ENCODE measurements at places on chromosomes 11 and 22. TPM values are rescaled to one million over a fixed set of nuclear protein-coding genes. Genes with fewer than 3 reads are reported as not detected.

- no peak for DNase-seq
These were observed 49.8 kb downstream of the APIP start for GRCh38 chr11:34866375-34866774.

DNA sequence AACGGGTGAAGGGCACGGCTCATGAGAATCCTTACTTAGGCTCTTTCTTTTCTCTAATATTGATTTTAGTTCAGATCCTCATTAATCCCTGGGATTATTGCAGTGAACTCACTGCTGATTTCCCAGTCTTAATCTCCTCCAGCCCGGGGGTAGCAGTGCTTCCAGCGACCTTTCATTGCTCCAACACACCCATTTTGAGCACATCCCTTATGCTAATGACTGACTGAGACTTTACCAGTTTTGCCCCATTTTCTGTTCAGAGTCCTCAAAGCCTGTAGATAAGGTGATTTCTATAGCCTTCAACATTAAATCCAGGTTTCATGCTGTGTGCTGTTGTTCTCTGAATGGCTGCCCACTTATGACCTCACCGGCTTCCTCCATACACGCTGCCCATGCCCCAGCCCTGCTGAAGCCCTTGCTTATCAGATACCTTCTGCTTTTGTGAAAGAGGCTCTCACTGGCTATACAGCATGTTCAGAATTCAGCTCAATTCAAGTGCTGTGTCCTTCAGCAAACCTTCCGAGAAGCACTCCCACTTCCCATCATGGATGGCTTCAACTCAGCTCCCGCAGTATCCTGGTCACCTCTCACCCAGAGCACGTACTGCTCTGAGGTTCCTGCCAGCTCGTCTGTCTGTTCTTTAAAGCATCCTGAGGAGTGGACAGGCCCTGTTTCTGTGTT is 49.0 kb downstream of the PPFIA1 start:
- DNase-seq: no peak

GRCh38 chr11:115705200-115705599 is 201.0 kb upstream of the CADM1 start:
- no peak for DNase-seq

DNA sequence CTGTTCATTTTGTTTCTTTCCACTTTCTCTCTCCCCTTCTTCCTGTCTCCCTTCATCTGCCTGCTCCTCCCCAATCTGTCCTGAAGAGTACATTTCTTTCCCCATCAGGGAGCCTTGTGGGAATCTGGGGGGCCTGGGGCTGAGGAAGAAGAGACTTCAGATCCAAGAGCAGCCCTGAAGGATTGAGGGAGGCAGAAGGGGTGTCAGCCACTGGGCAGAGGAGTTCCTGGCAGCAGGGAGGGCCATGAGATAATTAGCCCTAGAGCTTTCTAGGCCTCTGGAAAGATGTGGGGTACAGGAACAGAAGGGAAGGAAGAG is 24.4 kb upstream of the OAF start:
- DNase-seq: no peak

DNA sequence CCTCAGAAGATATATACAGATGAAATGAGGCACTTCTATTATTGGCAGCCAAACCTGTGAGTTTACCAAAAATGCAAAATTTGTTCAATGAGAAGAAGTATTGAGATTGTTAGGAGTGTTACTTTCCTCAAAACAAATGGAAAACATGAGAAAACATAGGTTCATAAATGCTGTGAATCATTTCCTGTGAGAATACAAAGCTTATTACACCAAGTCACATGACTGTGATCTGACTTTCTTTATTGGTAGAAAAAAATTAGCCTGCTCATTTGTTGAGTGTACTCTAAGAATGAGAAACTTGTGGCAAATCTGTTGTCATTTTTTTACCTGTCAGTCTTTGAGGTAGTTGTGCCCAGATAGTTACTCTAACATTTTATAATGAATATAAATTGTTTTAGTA is 215.1 kb downstream of the TMEM135 start:
- DNase-seq: no peak

DNA sequence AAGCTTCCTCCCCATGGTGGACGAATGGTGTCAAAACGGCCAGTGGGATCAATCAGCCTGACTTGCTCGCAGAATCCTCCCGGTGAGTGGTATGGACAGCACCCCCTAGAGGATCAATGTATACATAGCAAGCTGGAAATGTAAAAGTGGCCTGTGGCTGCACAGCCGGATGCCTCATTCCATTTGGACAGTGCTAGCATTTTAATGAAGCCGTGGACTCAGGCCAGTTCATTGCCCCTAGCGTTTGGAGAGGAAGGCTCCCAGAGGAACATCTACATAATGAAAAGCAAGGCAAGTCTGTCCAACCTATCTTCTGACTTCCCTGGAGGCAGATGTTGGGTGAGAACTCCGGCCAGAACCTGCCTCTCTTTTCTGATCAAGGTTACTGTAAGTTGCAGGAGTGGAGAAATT is 942.3 kb downstream of the NTM start:
- no peak for DNase-seq

GRCh38 chr11:111097191-111097590 is 148.3 kb upstream of the POU2AF2 start:
- DNase-seq: no peak

- no peak for DNase-seq
These were observed 1066.1 kb downstream of the BRD1 start for GRCh38 chr22:48761546-48761945.

DNA sequence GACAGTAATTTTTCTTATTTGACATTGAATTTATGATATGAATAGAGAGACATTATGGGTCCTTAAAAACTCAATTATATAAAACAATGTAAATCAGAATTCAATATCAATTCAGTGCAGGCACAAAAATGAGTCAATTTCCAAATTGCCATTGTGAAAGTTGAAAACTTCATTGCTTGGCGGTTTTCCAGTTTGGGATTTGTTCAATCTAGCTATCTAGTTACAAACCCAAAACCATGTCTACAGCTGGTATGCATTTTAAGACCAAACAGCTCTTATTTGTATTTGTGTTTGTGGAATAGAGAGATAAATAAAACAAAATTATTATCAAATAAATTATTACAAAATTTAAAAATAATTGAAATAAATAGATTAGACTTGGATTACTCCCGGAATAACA is 1206.6 kb upstream of the RAG2 start:
- no peak for DNase-seq

DNA sequence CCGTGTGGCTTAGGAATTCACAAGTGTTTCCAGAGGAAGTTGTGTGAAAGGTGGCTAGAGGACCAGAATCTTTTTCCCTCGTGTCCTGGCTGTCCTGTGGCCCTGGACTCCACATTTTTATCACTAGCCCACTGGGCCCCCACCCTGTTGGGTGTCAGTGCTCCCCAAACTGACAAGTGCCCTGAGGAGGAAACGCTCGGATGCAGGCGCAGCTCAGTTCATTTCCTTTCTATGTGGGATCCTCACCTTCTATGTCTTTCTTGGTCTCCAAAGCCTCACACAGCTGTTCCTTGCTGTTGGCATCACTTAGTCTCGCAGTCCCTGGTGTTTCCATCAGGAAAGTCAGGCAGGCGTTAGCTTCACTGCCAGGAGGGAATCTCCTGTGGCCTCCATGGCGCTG is 68.0 kb upstream of the KCNQ1OT1 start:
- no peak for DNase-seq

GRCh38 chr11:60863550-60864521 is 3.5 kb upstream of the ZP1 start:
- DNase-seq: no peak

GRCh38 chr11:72727521-72727920 is 24.7 kb downstream of the ARAP1 start:
- no peak for DNase-seq

DNA sequence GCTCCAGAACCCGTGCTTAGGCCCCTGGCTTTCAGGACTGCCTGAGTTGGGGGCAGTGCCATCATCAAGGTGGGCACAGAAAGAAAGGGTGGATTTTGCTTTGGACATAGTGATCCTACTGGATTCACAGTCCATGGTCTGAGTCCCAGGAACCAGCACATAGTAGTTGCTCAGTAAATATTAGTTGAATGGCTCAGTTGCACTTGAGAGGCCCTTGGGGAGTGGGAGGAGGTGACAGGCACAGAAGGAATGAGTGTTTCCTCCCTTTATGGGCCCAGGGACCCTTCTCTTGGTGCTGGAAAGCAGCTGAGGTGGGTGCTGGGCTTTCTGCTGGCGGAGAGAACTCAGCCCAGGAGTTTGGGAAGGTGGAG is 16.6 kb downstream of the ARHGEF17 start:
- no peak for DNase-seq

DNA sequence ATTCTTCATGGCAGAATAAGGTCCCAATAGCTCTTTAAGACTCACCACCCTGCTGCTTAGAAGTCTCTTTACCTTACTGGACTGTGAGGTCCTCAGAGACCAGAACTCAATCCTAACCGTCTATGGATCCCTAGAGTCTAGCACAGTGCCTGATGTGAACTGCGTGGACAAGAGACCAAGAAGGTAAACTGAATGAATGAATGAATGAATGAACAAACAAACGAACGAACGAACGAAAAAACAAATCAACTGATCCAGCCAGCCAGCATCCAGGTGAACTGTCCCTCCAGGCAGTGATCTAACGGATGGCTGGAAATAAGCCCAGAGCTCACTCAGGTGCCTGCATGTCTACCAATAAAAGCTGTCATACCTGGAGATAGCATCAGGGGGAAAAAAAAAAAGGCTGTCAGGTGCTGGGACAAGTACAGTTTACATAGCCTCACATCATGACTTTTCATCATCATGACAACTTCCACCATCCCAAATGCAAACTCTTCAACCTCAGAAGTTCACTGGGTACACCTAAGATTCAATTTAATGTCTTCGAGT is 59.8 kb downstream of the PACSIN2 start:
- no peak for DNase-seq

DNA sequence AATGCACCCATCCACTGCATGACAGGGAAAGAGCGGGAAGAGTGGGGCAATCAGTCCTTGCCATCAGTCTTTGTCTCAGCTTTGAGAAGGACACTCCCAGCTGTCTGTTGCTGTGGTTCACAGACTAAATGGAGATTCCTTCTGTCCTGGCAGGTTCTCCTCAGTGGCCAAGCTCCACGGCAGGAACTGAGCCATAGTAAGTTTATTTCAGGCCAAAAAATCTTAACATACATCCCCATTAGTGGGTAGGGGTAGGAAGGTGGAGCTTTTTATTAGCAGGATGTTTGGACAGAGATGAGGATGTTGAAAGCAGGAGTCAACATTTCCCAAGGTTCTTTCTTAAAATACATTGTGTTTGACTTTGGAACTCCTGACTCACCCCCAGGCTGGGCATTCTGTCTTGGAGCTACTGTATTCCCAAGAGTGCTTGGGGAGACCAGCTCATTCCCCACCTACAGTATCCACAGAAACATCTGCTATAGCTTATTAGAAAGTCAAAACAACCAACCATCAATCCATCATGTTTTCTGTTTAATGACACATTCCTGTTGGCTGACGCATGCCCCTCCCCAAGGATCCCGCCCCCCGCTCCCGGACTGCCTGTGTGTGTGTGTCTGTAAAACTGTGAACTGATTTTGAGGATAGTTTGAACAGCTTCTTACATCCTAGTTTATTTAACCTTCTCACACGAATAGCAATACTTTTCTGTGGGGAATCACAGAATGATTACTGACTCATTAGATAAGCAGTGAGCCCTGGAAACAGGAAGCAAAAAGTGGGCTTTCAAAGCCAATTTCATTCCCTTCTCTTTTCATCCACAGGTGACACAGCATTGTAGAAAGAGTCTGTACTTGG is 109.5 kb downstream of the CCDC81 start:
- DNase-seq: no peak

DNA sequence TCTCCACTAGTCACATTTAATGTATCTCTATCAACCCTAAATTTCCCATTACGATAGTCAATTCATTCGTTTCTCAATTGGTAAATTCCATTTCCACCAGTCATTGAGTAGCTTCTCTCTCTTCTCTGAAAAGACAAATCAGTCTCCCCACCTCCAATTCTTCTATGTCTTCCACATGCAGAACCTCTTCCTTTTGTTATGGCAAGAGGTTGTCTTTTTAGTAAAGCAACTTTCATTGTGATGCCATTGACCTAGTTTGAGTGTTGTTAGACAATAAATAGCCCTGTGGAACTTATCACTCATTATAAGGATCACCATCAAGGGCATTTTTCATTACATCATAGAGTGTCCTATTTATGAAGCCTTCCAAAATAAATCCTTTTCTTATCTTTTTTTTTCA is 340.9 kb downstream of the LRRC4C start:
- DNase-seq: no peak

- no peak for DNase-seq
These were observed 51.5 kb downstream of the PIK3C2A start for GRCh38 chr11:17156283-17156682.

- DNase-seq: no peak
These were observed 537.0 kb downstream of the BRD1 start for GRCh38 chr22:49290711-49291110.

- no peak for DNase-seq
These were observed 27.1 kb upstream of the NUP50 start for GRCh38 chr22:45136594-45136993.

DNA sequence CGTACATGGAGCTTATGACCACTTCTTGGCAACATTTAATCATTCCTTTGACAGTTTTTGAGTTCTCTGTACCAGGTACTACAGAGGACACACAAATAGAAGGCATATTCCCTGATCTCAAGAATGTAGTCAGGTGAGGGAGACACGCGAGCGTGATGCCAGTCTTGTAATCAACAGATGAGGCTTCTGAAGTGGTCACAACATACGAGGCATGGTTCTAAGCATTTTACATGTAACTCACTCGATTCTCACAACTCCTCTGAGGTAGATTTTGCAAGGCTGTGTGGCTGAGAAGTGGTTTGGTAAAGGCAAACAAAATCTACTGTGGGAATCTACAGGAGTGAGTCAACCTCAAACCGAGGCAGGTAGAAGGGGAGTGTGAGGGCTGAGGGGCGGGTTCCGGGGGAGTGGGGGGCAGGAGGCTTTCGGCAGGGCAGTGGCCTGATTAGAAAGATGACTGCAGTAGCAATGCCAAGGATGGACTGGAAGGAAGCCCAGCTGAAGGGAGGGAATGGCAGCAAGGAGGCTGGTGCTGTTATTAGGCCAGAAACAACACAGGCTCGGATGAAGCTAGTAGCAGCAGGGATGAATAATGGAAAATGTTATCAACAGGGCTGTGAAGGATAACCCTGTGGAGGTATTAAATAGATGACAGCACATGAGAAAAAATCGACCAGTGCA is 63.8 kb downstream of the ST14 start:
- no peak for DNase-seq

DNA sequence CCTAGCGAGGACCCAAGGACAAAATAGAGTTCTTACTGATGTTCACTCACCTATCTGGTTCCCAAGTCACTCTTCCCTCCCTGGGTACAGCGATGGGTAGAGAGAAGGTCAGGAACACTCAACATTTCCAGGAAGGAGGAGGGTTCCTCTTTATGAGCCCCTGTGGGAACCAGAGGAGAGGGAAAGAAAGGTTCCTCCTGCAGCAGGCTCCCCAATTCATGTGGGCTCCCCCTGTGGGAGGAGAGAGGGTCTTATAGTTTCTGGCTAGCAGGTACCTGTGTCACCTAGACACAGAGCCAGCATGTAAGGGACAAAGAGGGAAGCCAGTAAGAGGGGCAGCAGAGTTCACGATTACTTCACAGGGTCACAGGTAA is 93.5 kb downstream of the DBX1 start:
- DNase-seq: no peak

The IMMP1L gene
- total RNA-seq: 16.9 TPM

The RPL3 gene
- total RNA-seq: 1,637 TPM

The RTN3 gene
- total RNA-seq: 124 TPM

The CRYBB2 gene
- 0.67 TPM for total RNA-seq

The SEPTIN5 gene
- 4.4 TPM for total RNA-seq

The KCNQ1 gene
- total RNA-seq: 56.8 TPM

The MAJIN gene
- total RNA-seq: not detected

The OR5D16 gene
- total RNA-seq: not detected

The CASP5 gene
- 107 TPM for total RNA-seq

All from left colon (tissue), 2 donors.